Jurkat, Clone E6-1 (cell line): ENCODE measurements at places on chromosomes 2 and 18.

DNA sequence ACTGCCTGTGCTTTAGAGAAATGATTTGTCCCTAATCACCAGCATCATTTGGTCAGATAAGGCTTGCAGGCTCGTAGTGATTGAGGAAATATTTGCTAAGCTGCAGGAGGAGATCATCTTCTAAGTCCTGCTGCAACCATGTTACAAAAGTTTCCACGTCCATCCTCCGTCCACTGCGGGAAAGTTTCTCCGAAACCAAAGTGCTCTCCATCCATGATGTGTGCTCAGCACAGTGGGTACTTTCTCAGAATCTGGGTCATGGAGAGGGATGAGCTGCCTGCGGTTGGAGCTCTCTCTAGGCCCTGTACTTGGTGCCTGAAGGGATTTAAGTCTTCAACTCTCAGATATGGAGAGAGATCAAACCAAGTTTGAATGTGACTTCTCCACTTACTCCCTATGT, 39.3 kb downstream of the IL1RL2 start:
- no peak for DNase-seq

- no peak for DNase-seq
Observed at GRCh38 chr2:127069003-127069402, 38.0 kb downstream of the BIN1 start.

GRCh38 chr18:10499230-10499629, 26.6 kb upstream of the NAPG start:
- peak; percentile 73 for DNase-seq

GRCh38 chr2:30511122-30512083, 64.4 kb downstream of the LCLAT1 start:
- DNase-seq, result no peak

GRCh38 chr2:46319711-46320110, 22.5 kb downstream of the EPAS1 start:
- DNase-seq, result no peak
